ENCODE measurements at places on chromosomes 1 and 21. TPM values are rescaled to one million over a fixed set of nuclear protein-coding genes. Genes with fewer than 3 reads are reported as not detected.

- DNase-seq: no peak
These were observed 100.4 kb downstream of the MRPL37 start for GRCh38 chr1:54300401-54300800.

- no peak for DNase-seq
These were observed 48.1 kb downstream of the STUM start for GRCh38 chr1:226596531-226597165.

- DNase-seq: no peak
These were observed 226.5 kb upstream of the CAMK1G start for GRCh38 chr1:209356976-209357377.

- no peak for DNase-seq
These were observed 14.4 kb upstream of the C8B start for GRCh38 chr1:56979986-56980755.

DNA sequence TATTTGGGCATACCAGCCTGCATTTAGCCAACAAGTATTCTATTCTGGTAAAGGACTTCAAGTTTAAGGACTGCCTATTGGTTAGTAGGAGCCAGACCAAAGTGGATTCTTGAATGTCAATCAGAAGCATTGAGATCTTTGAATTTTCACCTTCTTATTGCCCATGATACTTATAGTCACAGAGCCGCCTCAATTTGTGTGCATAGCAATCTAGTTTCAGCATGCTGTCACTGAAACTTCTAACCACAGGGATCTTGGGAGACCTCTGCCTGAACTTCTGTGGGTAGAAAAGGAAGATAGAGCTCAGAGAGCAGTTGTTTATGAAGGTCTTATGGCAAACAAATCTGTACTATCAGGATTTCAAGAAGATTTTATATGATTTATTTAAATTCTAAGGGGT lies 501.4 kb upstream of the USP24 start:
- DNase-seq: no peak

Gene ARTN
- total RNA-seq: 0.45 TPM
